ENCODE measurements at places on chromosomes 5 and 9.

DNA sequence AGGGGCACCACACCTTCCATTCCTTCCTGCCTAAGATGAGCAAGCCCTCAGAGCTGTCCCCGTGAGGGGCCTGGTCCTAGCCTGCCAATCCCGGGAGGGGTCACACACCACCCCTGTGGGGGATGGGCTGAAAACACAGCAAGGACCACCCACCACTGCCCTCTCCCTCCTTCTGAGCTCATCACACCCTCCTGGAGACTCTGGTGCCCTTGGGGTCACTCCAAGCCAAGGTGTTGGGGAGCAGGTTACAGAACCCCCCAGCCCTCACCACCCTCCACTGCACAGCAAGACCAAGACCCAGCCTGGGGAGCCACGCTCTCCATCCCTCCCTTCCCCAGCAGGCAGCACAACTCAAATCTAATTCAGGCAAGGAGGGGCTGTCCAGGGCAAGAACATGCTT is 60.5 kb upstream of the PPP1R26 start:
- DNase-seq, result no peak

DNA sequence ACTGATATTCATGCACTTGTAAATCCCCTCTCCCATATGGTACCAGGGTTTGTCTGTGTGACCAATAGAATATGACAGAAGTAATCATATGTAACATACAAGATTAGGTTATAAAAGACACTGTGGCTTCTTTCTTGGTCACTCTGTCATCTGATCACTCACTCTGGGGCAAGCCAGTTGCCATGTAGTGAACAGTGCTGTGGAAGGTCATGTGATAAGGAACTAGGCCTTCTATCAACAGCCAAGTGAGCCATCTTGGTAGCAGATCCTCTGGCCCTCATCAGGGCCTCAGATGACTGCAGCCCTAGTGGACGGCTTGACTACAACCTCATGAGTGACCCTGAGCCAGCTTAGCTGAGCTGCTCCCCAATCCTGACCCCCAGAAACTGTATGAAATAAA is 30.0 kb upstream of the MATR3 start:
- no peak for DNase-seq

- no peak for DNase-seq
These were observed 203.6 kb downstream of the ASTN2 start for GRCh38 chr9:117211280-117211679.

DNA sequence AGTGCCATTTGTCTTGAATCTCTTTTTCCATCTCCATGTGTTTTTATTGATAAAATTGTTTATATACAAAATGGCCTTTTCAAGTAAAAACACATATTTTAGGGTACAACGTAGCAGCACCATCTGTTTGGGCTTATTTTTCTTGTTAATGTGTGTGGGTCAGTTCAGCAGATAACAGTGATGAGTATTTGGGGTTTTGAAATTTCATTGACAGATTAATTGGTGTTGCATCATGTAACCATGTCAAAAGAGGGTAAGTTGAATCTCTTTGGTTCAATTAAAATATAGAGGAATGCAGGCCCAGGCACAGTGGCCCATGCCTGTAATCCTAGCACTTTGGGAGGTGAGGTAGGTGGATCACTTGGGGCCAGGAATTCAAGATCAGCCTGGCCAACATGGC is 20.0 kb upstream of the PURA start:
- no peak for DNase-seq

- DNase-seq, result no peak
These were observed 271.2 kb downstream of the FAM114A2 start for GRCh38 chr5:153767221-153768188.

GRCh38 chr5:61638476-61638875 is 306.4 kb downstream of the ZSWIM6 start:
- DNase-seq, result no peak

DNA sequence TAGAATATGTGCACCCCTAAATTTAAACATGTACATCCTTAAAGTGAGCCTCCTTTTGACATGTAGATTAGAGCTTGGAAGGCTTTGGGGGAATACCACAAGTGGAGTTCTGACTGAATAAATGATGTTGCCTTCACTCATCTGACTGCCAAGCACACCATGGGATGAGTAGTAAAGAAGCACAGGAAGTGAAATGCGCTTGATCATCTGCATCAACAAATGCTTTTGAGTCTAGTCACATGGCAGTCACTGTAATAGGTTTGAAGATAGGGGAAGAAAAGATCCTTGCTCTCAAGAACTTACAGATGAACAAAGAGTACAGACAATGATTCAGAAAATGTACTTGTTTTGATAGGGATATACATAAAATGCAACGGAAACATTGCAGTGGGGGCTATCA is 62.0 kb upstream of the STARD4 start:
- peak; percentile 15 for DNase-seq

DNA sequence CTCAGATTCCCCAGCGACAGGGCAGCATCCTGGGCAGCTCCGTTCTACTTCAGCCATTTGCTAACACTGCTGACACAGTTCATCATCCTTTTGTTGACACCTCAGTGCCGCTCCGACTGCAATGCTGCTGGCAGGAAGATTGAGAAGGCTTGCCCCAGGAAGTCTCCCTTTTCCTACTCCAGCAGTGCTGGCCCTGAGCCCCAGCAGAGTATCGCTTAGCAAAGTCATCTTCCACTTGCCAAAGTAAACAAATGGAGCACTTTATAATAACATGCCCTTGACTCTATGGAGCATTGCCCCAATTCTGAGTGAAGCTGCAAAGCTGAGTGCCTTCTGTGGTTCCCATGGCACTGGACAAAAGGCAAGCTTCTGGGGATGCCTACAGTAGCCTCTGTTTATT is 32.2 kb downstream of the PRLR start:
- peak; percentile 85 for DNase-seq

GRCh38 chr9:905906-906305 is 64.4 kb downstream of the DMRT1 start:
- DNase-seq, result no peak

DNA sequence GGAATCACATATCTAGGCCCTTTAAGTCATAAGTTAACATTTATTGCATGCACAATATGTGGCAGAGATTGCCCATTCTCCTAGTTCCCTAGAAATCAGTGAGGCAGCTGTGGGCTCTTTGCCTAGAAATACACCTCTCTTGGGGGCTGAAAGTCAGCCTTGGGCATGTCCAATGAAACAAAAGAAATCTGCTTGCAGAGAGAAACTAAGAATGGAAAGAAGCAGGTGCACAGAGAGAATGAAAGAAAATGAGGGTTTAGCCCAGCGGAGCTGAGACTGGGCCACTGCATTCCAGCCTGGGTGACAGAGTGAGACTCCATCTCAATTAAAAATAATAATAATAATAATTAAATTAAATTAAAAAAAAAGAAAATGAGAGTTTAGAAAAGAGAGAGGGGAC is 57.3 kb upstream of the DAB2 start:
- DNase-seq, result no peak

GRCh38 chr5:456351-457194 is 13.6 kb downstream of the EXOC3 start:
- DNase-seq, result no peak

DNA sequence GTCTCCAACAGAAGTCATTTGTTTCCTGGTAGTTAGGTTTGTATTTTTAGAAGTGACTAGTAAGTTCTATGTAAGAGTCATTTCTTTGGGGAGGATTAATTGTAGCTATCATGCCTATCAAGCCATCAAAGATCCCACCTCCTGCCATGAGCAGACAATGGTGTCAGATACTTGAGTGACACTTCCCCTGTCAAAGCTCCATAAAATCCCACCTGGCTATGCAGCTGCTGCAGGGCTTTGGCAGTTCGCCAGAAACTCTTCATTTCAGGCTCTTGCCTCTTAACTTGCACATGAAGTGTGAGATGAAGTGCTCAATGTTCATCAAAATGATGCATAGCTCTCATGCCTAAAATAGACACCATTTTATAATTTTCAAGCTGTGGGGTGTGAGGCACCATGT is 312.1 kb downstream of the CDH12 start:
- no peak for DNase-seq

- DNase-seq, result no peak
These were observed 304.4 kb upstream of the IRX4 start for GRCh38 chr5:2187156-2187555.

- peak; percentile 48 for DNase-seq
These were observed 96.0 kb downstream of the LIX1 start for GRCh38 chr5:97046270-97046982.

DNA sequence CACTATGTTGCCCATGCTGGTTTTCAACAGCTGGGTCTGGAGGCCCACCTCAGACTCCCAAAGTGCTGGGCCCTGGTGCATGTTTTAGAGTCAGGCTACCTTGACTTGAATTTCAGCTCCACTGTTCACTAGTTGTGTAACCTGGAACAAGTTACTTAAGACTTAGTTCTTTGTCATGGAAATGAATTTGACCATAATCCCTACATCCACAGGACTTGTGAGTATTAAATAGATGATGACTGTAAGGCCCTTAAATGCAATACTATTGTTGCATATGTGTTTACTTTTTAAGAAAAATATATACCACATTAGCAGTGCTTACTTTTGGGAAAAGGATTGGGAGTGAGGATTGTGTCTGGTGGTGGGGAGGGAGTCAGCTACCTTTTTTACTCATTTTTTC is 16.4 kb downstream of the PAIP2 start:
- no peak for DNase-seq

DNA sequence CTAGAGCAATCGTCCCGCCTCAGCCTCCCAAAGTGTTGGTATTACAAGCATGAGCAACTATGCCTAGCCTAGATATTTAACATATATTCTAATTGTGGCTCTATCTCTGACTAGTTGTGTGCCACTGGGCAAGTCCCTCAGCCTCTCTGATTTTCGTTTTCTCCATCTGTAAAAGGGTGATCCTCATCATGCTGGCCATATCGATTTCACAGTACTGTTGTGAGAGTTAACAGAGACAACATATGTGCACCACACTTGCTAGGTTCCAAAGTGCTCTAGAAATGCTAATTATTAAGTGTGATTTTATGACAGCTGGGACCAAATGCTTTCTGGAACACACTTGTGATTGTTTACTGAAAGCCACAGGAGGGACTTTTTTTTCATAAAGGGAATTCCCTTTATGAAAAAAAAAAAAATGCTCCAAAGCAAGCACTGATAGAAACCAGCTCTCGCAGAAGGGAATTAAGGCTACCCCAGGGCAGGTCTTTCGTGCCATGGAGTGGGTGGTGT is 78.5 kb upstream of the EPB41L4B start:
- no peak for DNase-seq

DNA sequence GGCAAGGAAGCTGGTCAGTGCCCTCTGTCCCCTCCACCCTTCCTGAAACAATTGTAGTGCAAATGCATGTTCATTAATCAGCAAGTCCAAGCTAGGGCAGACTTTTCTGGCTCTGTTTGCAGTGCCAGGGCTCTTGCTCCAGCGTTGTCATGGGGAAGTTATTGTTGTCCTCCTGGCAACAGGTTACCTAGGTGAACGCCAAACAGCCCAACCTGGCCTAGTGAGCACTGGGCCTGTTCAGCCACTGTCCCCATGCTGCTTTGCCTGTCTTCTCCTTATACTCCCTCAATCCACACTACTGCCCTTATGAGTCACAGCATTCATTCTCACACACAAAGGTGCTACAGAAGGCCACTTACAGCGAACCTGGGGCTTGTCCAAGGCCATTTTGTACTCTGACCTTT is 34.5 kb upstream of the GLIS3 start:
- DNase-seq, result no peak

- peak; percentile 14 for DNase-seq
These were observed 52.2 kb upstream of the EDIL3 start for GRCh38 chr5:84436866-84437265.

DNA sequence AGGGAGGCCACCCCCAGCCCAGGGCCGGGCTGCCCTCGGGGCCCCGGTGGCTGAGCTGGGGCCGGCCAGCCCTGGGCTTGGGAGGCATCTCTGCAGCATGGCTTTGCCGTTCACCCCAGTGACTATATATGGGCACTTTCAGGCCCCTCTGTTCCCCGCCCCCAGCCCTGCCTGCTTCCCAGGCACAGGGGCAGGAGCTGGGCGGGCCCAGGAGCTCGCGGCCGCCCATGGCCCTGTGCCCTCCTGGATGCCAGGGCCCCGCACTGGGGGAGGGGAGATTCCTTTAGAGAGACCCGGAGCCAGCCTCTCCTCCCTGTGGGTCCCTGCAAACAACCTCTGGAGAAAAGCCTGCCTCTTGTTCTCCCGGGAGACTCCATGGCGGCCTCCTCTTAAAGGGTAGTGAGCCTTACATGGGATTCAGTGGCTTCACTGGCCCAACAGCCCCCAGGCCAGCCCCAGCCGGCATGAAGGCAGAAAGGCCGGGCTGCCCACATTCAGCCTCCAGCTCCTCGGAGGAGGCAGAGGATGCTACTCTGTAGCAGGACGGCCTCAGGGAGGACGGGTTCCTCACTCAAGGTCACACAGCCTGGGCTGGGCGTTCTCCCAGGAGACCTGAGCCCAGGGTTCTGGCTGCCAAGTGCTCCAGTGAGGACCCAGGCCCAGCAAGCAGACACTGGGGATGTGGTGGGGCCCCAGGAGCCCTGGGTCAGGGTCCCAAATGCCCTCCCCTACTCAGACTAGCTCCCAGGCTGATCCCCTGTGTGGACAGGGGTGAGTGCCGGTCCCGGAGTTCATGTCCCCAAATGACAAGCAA is 4.1 kb downstream of the NACC2 start:
- no peak for DNase-seq

DNA sequence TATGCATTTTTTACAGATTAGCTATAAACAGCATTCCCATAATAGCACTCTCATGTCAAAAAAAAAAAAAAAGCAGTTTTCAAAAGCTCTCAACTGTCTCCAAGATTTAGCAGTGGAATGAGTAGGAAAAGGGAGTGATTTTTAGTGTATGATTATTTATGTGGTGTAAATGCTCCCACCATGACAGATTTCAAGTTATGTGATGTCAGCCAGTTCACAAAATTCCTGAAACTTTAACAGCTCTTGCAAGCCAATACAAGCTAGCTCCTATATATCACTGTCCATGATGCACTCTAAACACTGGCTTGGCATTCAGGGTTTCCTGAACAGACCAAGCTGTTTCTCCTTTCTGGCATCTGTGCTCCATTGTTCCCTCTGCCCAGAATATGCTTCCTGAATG is 7.9 kb upstream of the ANKDD1B start:
- no peak for DNase-seq

- no peak for DNase-seq
These were observed 74.6 kb upstream of the ARRDC3 start for GRCh38 chr5:91457681-91458058.

GRCh38 chr5:3364941-3365340 is 230.7 kb upstream of the IRX1 start:
- DNase-seq, result no peak

DNA sequence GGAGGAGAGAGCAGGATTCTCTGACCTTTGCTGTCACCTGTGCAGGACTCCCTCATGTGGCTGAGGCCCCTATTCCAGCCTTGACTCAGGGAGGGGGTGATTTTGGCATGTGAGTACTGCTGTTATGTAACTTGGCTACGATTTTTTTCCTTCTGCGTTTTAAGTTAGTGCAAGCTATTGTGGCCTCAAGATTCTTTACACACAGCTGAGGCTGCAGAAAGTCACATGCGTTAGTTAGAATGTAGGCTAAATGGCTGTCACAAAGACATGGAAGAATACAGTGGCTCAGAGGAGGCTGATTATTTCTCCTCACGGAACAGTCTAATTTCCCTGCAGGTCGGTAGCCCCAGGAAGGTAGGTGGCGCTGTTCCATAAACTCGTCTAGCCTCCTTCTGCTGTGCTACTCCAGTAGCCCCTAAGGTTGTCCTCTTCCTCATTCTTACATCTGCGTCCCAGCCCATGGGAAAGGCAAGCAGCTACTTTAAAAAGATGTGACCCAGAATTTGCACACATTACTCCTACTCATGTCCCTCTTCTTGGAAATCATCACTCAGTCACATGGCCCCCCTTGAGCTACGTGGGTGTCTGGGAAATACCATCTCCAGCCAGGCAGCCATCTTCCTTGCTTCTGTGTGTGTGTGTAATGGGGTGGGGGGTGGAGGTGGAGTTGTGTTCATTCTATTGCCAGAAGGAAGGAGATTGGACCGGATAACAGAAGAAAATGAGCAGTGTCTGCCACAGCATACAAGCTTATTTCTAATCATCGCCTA is 486.6 kb downstream of the CCDC171 start:
- DNase-seq, result peak; percentile 71
